ENCODE measurements at places on chromosomes 16 and 17.

- no peak for DNase-seq
These were observed 71.7 kb upstream of the CLEC18B start for GRCh38 chr16:74492976-74493375.

- peak; percentile 62 for DNase-seq
These were observed 28.0 kb downstream of the CUEDC1 start for GRCh38 chr17:57927048-57927723.

DNA sequence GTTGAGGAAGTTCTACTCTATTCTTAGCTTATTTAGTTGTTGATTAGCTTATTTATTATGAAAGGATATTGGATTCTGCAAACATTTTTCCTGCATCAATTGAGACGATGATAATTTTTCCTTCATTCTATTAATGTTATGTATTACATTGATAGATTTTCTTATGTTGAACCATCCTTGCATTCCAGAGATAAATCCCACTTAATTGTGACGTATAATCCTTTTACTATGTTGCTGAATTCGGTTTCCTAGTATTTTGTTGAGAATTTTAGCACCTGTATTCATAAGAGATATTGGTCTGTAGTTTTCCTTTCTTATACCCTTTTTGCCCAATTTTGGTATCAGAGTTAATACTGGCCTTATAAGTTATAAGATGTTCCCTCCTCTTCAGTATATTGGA lies 47.6 kb upstream of the BRD7 start:
- DNase-seq = no peak

GRCh38 chr16:81405702-81406113 lies 38.9 kb upstream of the CMIP start:
- no peak for DNase-seq

- no peak for DNase-seq
These were observed 34.1 kb upstream of the MYH10 start for GRCh38 chr17:8664456-8665126.

- DNase-seq = peak; percentile 48
These were observed 84.2 kb downstream of the WWOX start for GRCh38 chr16:78183437-78184237.

DNA sequence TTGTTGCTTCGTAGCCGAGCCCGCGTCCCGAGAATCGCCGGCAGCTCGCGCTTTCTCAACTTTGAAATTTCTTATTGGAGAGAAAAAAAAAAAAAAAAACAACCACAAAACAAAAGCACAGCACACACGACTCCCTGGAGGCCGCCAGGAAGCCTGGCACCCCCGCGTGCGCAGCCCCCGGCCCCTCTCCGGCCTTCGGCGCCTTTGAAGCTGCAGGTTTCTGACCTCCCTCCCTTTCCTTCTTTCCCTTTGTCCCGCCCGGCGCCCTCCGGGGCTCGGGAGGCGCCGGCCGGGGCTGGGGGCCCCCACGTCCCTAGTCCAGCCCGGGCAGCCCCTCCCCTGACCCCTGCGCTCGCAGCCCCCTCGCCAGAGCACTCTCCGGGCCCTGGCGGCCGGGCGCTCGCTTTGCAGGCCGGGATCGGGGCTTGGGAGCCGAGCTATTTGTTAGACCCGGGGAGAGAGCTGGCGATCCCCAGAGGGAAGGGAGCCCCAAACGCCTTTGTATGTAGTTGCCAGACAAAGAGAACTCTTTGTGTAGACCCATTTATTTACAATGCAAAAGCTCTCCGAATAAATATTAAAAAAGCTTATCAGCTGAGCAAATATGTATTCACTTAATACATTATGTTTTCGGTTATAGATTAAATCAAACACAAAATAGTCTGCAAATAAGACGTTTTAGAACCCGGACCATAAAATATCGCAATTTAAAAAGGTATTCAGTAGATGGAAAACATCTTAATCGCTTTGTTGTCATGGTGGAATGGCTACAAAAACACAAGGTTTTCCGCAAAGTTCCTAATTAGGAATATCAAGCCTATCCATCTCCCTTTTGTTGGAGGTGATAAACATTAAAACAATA lies 2.3 kb downstream of the BAHCC1 start:
- DNase-seq = peak; percentile 76

GRCh38 chr16:12811441-12812383 lies 8.0 kb upstream of the CPPED1 start:
- no peak for DNase-seq

DNA sequence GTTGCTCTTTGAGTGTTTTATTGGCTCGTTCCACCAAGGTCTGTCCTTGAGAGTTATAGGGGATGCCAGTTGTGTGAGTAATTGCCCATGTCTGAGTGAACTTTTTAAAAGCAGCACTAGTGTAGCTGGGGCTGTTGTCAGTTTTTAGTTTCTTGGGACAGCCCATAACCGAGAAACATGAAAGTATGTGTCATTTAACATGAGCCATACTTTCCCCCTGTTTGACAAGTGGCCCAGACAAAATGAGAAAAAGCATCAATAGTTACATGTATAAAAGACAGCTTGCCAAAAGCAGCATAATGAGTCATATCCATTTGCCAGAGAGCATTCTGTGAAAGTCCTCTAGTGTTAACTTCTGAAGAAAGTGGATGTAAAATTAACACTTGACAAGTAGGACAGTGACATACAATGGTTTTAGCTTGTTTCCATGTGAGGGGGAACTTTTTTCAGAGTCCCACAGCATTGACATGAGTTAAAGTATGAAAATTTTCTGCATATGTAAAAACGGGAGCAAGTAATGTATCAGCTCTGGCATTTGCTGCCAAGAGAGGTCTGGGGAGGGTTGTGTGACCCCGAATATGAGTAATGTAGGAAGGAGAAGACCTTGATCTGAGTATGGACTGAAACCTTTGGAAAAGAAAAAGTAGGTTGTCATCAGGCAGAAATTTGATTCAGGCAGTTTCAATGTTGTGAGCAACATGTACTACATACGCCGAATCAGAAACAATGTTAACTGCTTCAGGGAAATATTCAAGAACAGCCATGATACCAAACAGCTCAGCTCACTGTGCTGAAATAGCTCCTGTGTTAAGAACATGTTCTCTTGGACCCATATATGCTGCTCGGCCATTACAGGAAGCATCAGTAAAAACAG lies 56.8 kb upstream of the ARL4D start:
- peak; percentile 36 for DNase-seq

DNA sequence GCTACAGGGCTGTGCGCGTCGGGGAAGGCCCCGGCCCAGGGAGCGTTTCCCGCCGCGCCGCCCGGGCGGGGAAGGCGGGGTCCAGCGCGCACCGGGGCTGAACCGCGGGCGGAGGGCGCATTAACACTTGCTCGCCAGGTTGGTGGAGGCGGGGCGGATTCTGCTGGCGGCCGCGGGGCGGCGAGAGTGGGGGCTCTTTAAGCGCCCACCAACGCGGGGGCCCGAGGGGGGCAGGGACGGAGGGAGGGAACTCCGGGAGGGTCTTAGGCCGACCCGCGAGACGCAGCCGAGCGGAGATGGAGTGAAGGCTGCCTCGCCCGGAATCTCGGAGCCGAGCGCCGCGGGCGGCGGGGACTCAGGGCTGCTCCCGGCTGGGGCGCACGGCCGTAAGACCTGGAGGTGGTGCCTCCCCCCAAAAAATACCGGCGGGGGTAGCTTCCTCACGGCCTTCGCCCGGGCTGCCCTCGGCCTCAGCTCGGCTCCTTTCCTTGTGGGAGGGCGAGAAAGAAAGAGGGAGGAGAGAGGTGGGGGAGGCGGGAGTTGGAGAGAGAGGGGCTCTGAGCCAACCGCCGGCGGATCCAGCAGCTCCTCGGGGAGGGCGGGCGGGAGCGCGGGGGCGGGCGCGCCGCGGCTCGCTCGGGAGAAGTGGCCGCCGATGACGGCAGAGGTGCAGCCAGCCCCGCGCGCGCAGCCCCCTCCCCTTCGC lies 415 bp upstream of the FOXF1 start:
- DNase-seq = peak; percentile 97

DNA sequence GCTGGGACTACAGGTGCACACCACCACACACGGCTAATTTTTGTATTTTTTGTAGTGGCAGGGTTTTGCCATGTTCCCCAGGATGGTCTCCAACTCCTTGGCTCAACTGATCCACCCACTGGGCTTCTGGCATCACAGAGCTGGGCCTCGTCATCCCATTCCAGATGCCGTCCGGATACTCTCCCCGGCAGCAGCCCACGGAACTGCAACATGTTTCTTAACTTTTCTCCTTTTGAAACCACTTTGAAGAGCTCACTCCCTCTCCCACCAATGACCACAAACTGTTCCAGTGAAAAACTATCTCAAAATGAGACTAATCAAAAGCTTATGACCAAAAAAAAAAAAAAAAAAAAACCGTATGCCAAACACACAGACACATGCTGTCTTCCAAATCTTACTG lies 17.6 kb downstream of the PEMT start:
- no peak for DNase-seq

DNA sequence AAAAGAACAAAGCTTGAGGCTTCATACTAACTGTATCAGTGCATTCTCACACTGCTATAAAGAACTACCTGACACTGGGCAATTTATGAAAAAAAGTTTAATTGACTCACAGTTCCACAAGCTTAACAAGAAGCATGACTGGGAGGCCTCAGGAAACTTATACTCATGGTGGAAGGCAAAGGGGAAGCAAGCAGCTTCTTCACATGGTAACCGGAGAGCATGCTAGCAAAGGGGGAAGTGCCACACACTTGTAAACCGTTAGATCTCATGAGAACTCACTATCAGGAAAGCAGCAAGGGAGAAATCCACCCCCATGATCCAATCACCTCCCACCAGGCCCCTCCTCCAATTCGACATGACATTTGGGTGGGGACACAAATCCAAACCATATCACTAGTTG lies 25.3 kb downstream of the CTRB2 start:
- no peak for DNase-seq

DNA sequence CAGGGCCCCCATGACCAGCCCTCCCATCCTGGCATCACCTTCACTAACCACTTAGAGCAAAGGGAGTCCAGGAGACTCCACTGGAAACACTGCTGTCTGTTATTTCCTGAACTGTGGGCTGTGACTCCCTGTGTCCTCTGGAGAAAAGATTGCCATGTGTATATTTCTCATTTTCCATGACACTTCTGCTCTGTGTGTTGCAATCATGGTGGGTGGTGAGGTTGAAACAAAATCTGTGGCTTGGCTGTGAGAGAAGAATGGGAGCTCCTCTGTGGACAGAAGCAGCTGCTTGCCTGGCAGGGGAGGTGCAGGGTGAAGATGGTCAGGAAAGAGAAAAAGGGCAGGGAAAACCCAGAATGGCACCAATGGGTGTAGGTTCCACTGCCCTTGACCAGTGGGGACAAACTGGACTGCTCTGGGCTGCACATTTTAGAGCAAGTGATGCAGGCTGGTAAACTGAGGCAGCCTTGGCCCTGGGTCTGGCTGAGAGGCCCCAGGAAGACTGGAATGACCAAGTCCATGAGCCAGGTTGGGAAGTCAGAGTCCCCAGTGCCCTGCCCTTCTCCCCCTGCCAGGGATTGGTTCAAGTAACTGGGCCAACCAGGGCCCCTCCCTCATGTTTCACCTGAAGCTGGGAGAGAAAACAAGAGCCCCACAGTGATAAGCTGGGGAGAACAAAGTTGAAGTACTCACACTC lies 314.3 kb downstream of the C16orf95 start:
- peak; percentile 31 for DNase-seq

- DNase-seq = no peak
These were observed 26.8 kb downstream of the SGSM2 start for GRCh38 chr17:2363851-2364762.

GRCh38 chr17:50559674-50560184 lies 786 bp upstream of the CACNA1G start:
- peak; percentile 86 for DNase-seq

DNA sequence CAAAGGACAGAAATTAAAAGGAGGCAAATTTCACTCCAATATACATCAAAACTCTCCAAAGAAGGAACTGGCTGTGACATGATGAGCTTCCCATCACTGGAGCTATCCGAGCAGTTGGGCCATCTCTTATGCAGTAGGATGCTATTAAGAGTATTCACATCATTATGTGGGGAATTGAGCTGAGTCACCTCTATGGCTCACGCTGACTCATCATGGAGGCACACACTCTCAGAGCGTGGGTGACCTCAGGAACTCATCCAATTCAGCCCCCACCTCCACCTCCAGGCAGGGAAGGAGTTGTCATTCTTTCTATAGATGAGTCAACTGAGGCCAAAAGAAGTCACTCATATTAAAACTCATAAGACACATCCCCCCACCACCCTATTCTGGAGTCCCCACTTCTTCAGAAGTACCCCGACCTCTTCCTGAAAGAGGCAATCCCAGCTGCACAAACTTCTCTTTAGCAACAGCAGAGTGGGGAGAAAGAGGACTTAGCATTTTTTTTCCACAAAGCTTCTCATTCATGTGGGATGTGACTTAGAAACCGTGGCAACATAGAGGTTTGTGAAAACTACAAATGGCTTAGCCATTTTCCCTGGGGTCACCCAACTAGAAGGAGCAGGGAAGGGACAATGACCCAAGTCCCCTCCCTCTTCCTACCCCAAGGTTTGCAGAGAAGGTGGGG lies 32.5 kb downstream of the ABCC12 start:
- no peak for DNase-seq

DNA sequence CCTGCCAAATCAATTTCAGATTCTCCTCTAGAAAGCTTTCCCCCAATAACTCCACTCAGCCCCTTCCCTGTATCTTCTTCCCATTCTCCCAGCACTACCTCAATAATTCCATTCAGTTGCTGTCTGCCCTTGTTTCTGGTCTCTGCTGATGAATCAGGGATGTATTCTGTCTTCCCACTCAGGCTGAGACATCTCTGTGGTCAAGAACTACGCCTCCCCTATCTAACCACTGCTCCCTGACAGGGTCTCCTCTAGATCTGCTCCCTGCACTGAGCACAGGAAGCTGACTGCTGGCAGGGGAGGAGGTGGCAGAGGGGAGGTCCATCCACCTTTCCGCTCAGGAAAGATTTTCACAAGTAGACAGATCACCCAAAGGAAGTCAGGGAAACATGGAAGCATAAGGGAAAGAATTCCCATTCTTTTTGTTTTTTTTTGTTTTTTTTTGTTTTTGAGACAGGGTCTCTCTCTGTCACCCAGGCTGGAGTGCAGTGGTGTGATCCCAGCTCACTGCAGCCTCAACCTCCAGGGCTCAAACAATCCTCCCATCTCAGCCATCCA lies 16.9 kb upstream of the SP2 start:
- no peak for DNase-seq

GRCh38 chr17:17328251-17328650 lies 25.1 kb downstream of the NT5M start:
- no peak for DNase-seq

GRCh38 chr17:47907932-47908562 lies 12.0 kb downstream of the SP2 start:
- no peak for DNase-seq

- no peak for DNase-seq
These were observed 477.9 kb upstream of the KIF2B start for GRCh38 chr17:53344778-53345177.

- DNase-seq = no peak
These were observed 197.6 kb downstream of the ENGASE start for GRCh38 chr17:79272220-79272619.

DNA sequence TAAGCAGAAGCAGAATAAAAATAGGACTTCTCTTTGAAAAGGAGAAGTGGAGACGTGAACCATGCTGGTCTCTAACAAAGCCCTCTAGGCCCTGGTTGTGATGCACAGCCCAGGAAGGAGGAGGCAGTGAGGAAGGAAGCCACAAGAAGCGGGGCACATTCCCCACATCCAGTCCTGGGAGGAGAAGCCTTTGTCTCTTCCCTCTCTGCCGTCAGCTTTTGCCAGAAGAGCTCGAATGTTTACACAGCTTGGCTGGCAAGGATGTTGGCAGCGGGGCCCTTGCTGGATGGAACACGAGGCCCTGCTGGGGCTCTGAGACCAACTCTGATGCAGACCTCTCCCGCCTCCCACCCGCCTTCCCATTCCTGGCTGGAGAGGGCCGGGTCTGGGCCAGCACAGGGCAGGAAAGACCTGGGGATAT lies 91.3 kb downstream of the MAF start:
- DNase-seq = peak; percentile 23

GRCh38 chr17:75094871-75095399 lies 7.2 kb downstream of the SLC16A5 start:
- no peak for DNase-seq

GRCh38 chr16:30398661-30399434 lies 3.6 kb downstream of the ZNF48 start:
- DNase-seq = no peak

All from lung (tissue), 17 donors.